T-cell (primary cell): ENCODE measurements at places on chromosomes 1 and 21. TPM values are rescaled to one million over a fixed set of nuclear protein-coding genes. Genes with fewer than 3 reads are reported as not detected.
A peak's percentile ranks its signal among the peaks of the same experiment; 100 is the strongest.

GRCh38 chr1:186330758-186331157 is 44.3 kb downstream of the TPR start:
- no peak for DNase-seq

DNA sequence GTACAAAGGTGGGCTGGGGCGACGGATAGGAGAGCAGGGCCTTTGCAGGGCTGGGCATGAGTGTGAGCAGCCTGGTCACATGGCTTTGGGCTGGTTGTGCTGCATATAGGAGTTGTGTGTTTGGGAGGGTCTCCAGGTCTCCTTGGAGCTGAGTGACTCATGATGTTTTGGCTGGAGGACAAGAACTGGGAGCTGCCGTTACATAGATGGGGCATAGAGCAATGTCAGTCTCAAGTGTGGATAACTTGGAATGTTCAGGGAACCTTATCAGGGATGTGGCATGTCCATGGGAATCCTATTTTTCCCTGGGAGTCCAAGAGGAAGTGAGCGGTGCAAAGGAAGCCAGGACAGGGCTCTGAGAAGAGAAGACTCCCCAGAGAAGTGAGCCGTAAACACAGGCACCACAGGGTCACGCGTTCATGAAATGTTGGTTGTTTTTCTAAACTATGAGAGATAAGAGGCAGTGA is 136.4 kb upstream of the KCNE2 start:
- no peak for DNase-seq

DNA sequence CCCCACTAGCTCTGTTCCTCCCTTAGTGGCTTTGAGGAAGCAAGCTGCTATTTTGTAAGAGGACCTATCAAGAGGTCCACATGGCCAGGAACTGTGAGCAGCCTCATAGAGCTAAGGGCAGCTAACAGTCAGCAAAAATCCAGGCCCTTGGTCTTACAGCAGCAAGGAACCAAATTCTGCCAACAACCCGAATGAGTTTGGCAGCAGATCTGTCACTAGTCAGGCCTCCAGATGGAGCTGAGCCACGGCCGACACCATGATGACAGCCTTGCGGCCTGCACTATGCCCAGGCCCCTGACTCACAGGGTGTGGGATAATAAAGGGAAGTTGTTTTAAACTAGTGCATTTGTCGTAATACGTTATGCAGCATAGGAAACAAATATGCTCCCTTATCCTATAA is 28.0 kb upstream of the H3-3A start:
- DNase-seq: no peak

Gene SIPA1L2
- total RNA-seq: 0.70 TPM

GRCh38 chr1:94544706-94545490 is 3.3 kb upstream of the F3 start:
- no peak for DNase-seq

- no peak for DNase-seq
Measured at GRCh38 chr1:90133133-90133532, 138.2 kb downstream of the ZNF326 start.

- no peak for DNase-seq
Measured at GRCh38 chr1:33996281-33996680, 132.4 kb downstream of the HMGB4 start.

Gene HCRTR1
- not detected for total RNA-seq

Gene FAAP20
- 52.9 TPM for total RNA-seq

Gene PLA2G2A
- total RNA-seq: not detected

Gene DDAH1
- not detected for total RNA-seq

- DNase-seq: no peak
Measured at GRCh38 chr21:16078382-16078781, 348.6 kb downstream of the USP25 start.

Gene FYB2
- total RNA-seq: not detected

DNA sequence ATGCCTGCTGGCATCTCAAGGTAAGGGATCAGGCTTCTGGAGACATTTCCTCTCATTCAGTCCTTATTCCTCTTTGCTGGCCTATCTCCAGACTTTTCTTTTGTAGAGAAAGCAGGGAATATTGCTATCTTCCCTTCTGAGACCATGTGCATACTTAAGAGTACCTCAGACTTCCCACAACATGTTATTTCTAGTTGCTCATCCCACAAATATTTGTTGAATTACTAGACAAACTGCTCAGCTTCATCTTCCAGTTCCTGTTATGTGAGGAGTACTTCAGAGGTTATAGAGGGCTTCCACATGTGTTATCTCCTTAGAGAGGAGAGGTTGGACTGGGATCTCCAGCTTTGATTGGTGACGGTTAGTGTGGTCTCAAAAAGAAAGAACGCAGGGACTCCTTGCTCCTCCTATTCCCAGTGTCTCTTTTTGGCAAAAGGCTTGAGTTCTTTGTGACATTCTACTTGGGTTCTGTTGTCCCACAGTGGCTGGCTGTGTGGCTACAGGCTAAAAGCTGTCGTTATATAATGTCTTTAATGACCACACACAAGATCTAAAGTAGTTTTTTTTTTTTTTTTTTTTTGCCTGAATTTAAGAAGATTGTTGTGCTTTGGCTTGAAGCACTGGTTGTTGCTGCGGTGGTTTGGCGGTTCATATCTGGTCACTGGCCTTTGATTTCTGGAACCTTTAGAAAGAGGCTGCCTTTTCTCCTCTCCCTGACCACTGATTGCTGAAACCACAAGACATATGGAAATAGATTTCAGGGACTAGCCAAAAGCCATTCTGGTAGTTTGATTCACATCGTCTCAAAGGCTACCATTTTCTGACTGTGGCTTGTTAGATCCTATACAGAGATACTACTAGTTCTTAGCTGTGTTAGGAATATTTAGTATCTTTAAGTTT is 78.7 kb downstream of the FGGY start:
- DNase-seq: no peak

DNA sequence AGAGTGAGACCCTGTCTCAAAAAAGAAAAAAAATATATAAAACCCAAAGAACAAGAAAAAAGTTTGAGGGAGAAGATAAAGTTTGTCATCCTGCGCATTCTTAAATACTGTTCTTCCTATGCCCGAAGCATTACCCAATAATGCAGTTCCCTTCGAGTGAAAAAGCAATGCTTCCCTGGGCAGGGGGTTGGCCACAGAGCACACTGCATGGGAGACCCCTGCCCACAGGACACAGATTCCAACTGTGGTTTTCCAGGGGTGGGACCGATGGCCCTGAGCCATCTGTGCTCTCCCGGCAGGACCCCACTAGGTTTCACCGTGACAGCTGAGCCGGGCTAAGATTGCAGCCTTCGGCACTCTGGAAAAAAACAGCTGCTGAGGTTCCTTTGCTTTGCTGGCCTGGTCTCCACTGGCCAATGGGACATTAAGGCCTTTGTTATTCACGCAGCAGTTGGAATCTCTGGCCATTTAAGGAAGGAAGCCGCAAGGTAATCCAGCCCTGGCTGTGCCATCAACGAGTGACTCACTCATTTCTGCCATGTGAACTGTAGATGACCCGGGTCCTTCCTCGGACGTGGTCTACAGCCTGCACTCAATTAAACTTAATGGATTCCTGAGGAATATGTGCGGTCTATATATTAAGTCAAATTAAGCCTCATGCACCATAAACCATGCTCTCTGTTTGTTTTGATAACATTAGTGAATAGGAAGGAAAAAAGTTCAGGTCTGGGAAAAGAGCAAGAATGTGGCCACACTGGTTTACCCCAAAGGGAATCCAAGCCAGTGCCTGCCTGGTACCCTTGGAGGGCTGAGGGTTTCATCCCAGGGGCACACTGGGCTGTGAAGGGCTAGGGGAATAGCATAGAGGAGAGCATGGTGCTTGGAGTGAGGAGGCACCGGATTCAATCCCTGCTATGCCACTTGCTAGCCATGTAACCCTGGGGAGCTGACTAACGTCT is 163.2 kb downstream of the ZBTB18 start:
- no peak for DNase-seq

- DNase-seq: no peak
Measured at GRCh38 chr1:207001492-207002245, 30.9 kb downstream of the C1orf116 start.

Gene AQP10
- not detected for total RNA-seq

DNA sequence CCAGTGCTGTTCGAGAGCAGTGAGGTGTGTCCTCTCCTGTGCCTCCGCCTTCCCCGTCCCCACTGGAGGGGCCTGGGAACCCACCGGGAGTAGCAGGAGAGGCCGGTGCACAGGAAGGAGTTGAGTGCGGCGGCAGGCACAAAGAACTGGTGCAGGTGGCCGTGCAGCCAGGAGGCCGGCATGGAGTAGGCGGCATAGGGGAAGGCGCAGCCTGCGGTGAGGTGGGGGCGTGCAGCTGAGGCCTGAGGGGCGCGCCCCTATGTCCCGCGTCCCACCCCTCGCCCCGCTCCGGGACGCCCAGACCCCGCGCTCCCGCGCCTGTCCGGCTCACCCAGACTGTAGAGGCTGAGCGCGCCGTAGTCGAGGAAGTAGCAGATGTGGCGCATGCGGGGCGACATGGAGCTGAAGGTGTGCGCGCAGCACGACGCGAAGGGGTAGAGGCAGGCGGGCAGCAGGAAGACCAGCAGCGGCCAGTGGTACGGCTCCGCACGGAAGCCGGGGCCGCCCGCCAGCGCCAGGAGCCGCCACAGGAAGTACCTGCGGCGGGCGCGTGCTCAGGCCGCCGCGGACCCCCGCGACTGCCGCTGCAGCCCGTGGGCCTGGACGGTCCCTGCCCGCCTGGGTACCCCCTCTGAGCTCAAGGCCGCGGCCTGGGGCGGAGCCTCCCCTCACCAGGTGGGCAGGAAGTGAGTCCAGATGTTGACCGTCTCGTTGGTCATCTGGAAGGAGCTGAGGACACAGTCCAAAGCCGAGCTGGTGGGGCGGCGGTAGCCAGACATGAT is 2.2 kb downstream of the PAQR6 start:
- peak; percentile 18 for DNase-seq

DNA sequence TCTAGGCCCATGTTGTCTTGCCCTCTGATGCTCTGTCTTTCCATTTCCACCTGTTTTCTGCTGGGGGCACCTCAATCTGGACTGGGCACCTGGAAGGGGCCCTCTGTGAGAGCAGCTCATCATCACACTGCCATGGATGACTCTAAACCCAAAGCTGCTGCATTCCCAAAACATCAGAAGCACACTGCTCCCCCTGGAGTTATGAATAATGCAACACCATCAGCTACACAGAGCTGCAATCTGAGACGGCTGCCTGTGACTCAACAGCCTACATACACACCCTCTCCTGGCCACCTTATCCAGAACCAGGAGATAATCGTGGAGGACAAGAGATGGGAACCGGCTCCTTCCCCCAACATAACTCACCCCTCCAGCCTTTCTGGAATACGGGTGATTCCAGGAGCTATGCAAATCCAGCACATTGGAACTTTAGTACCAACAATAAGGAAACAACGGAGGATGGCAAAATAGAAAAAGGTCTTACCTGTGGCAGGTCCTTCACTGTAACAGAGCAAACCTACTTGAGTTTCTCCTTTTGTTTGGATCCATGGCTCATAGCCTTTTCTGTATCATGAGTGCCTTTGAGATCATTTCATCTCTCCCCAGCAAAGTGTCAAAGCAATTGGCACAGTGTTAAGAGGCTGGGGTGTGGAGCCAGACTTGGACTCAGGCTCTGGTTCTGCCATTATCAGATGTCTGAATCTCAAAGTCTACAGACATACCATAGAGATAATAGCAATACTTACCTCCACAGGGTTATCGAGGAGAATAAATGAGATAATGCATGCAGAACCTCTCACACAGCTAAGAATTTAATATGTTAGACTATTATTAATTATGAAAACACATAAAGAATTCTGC is 29.3 kb downstream of the AK2 start:
- DNase-seq: no peak
